ENCODE measurements at places on chromosomes 5 and 9.

DNA sequence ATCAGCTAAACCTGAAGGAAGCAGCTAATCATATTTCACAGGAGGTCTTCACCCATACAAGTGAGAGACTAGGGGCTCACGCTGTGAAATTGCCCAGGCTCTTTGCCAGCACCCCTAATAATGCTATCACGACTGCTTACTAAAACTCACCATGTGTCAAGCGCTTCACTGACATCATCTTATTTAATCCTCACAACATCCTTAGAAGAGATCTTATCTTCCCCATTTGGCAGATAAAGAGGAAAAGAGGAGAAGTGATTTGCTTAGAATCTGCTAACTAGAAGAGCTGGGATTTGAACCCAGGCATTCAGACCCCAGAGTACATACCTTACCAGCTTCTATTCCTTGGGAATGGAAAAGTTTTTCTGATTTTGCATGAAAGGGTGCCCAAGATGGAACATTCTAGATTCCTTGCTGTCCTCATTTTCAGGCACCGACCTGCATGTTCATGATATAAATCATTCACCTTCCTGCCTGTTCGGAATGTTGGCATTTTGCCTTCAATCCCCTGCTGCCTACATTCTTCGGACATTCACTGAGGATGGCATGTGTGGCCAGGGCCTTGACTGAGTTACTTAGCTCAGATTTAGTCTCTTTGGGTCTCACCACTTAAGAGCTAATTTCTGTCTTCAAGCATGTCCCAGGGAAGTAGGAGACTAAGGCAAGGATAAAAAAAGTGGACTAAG is 88.1 kb downstream of the SH3TC2 start:
- DNase-seq, result no peak

- no peak for DNase-seq
Observed at GRCh38 chr5:11507156-11507910, 396.9 kb downstream of the CTNND2 start.

DNA sequence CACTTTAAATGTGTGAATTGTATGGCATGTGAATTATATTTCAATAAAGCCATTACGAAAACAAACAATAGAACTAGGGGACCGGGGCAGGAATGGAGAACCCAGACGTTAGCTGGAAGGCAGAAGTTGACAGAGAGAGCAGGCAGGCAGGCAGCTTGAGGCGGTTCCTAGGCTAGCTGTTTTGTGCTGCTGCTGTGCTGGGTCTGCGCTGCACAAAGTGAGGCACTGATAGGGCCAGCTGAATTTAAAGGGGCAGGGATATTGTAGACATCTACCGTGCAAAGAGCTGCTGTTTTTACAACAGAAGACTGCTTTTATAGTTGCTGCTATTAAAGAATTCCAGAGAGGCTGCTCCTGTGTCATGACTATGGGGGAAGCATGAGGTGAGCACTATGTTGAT is 21.6 kb upstream of the MIER3 start:
- no peak for DNase-seq

DNA sequence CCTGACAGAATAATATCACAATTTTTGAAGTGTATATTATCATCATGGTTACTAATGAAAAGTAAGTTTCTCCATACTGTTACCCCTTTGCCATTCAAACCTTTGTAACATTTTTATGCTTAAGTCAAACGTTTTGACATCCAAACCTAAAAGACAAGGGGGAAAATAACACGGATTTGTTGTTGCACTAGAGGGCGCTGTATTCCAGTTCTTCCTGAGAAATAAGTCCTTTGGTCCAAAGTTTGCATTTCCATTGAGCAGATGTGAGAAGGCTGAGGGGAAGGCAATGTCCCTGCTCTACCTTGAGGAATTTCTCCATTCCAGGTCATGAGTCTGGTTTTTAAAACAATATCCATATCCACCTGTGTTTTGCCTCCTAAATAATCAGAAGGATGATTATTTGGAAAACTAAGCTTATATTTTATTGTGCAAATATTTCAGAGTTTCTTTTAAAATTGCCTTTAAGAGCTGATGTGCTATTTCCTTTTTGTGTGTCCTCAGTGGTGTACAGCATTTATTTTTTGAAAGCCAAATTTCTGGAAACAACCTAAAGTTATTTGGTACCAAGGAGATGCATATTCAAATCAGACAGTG is 9.7 kb downstream of the LECT2 start:
- peak; percentile 61 for DNase-seq

GRCh38 chr9:38227061-38227540 is 158.1 kb upstream of the SHB start:
- peak; percentile 83 for DNase-seq

GRCh38 chr9:127586537-127586936 is 25.5 kb upstream of the STXBP1 start:
- peak; percentile 66 for DNase-seq

- DNase-seq, result no peak
Observed at GRCh38 chr9:18568973-18569372, 95.0 kb downstream of the ADAMTSL1 start.

- DNase-seq, result no peak
Observed at GRCh38 chr5:180105827-180106312, 34.3 kb upstream of the RNF130 start.

DNA sequence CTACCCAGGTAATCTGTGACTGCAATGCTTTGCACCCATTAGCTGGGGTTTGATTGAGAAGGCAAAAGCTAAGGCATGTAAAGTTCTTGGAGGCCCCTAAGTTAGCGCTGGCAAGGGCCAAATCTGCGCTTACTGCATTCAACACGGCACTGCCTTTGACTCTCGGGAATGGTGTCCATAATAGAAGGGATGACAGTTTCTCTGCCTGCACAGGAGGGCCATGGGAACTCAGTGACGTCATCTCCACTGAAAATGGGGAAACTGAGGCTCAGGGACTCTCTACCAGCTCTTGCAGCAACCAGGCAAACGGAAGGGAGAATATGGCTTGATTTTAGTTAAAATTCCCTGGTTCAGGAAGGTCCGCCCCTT is 487 bp downstream of the SPATA24 start:
- DNase-seq, result no peak

DNA sequence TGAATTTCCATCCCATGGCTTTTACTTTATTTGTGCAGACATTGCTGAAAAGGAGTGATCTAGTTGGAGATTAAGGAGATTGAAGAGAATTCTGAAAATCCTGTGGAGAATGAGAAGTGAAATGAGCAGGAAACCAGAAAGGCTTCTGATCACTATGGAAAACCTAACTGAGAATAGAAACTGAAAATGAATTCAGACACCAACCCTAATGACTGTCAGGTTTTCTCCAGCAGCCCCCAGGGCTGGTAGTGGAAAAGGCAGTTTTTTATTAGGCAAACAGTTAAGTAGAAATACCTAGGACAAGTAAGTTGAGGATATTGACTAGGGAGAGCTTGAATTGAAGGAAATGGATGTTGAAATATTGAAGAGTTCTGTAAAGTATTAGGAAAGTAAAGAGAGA is 14.7 kb upstream of the ARRDC3 start:
- DNase-seq, result no peak

- DNase-seq, result no peak
Observed at GRCh38 chr5:81749561-81750307, 1.2 kb downstream of the SSBP2 start.

- no peak for DNase-seq
Observed at GRCh38 chr5:22306011-22306410, 547.1 kb downstream of the CDH12 start.

DNA sequence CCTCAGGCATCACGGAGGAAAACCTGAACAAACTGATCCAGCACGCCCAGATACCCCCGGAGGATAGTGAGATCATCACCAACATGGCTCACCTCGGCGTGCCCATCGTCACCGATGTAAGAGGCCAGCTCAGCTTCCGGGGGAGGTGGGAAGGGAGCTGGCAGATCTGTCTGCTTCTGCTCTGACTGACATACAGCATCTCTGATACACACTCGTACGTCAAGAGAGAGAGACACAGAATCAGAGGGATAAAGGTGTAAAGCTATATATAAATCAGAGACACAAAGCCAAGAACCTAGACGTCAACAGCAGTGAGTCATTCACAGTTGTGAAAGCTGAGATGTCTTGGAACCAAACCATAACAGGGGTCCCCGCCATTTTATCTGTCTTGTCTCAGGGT is 30.1 kb upstream of the CFAP157 start:
- DNase-seq, result no peak

DNA sequence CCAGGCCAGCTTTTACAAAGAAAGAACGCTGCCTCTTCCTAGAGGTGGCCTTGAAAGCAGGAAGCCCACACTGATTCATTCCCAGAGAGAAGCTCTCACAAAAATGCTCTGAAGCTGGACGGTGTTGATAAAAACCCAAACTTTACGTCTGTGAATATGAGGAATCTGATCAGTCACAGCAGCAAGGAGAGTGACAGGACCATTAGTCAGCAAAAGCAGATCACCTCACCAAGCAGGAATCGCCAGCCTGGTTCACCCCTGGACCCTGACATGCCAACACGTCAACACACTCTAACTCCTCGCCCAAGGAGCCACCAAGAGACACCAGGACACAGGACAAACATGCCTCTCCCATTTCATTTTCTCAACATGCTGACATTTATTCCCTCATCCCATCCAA is 70.6 kb upstream of the ZNF622 start:
- no peak for DNase-seq

- peak; percentile 12 for DNase-seq
Observed at GRCh38 chr5:145975361-145976066, 39.1 kb downstream of the SH3RF2 start.

DNA sequence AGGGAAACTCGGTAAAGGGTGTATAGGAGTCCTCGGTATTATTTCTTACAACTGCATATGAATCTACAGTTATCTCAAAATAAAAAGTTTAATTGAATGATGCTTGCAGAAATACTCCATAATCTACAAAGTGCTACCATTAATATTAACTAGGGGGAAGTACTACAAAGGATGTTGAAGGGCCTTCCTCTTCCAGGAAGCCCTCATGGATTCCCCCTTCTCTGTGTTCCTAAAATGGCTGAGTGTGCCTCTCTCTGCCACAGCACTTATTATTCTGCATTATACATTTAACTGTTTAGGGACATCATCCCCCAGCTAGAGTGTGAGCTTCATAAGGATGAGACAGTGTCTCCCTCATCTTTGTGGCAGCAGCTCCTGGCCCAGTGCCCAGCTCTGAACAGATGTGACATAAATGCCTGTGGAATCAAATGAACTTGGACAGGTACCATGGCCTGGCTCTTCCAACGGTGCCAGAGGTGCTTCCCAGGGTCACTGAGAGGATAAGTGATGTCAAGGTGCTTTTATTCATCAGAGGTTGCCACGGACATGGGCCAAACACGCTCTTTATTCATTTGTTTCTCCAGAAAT is 99.5 kb downstream of the PAX5 start:
- DNase-seq, result no peak

DNA sequence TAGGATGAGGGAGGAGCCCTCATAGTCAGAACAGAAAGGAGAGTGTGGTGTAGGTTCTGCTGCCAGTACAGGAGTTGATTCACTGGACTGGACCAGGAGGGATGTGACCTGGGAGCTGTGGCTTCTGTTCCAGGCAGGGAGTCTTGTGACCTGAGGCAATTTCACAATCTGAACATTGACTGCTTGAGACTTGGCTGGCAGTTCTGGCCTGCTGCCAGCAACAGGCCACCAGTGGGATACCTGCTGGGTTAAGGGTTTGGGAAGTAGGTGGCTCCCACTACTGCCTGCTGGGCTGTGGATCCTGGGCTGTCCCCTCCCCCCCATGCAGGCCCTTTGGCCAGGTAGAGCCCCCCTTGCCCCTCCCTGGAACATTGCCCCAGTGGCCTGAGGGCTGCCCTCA is 268.6 kb upstream of the ARRDC3 start:
- DNase-seq, result no peak

- DNase-seq, result no peak
Observed at GRCh38 chr9:122005597-122005996, 87.5 kb downstream of the TTLL11 start.

All from NCI-H2029 treated with DMSO at 0.1 percent for 48 hours (cell line).